AG08395 (cell line): ENCODE measurements at places on chromosomes 16 and 17.
A peak's percentile ranks its signal among the peaks of the same experiment; 100 is the strongest.

GRCh38 chr17:9346296-9346926, 229.2 kb downstream of the STX8 start:
- DNase-seq, result peak; percentile 58

DNA sequence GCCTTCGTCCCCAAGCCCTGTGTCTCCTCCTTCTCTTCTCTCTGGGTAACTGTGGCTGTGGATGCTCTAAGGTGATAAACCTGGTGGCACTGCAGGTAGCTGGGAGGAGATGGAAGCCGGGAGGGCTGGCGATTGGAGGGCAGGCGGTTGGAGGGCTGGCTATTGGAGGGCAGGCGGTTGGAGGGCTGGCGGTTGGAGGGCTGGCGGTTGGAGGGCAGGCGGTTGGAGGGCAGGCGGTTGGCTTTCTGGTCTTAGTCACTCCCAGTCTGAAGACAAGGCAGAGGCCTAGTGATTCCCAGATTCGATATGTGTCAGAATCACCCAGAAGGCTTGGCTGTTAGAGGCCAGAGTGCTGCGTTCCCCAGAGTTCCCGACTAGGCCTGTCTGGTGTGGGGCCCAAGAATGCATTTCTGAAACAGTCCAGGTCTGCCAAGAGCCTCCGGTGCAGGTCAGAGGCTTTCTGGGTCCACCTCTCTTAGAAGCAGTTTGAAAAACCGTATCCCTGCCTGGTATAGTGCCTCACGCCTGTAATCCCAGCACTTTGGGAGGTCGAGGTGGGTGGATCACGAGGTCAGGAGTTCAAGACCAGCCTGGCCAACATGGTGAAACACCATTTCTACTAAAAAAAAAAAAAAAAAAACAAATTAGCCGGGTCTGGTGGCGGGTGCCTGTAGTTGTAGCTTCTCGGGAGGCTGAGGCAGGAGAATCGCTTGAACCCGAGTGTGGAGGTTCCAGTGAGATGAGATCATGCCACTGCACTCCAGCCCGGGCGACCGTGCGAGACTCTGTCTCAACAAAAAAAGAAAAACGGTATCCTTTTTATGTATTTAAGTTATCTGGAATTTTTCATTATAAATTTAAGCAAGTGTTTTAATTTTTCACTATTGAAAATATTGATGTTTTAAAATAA, 59.7 kb downstream of the WDR45B start:
- no peak for DNase-seq

- DNase-seq, result no peak
Observed at GRCh38 chr17:79650861-79651260, 40.0 kb upstream of the RBFOX3 start.

DNA sequence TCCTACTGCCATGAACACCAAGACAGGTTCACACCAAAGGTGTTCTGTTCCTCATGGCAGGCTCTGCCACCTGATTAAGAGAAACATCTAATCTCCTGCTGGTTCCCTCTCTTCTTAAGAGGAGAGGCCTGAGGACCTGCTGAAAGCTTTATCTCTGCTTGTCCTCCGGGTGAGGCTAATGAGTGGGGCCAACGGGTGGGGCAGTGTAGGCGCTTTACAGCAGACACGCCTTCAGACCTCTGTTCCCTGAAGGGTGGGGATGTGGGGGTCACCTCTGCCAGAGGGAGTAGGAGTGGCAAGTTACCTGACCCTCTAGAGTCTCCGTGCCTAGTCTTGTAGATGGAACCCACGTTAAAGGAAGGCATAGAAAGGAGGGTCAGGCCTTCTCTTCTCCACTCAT, 4.2 kb upstream of the MRM1 start:
- no peak for DNase-seq

DNA sequence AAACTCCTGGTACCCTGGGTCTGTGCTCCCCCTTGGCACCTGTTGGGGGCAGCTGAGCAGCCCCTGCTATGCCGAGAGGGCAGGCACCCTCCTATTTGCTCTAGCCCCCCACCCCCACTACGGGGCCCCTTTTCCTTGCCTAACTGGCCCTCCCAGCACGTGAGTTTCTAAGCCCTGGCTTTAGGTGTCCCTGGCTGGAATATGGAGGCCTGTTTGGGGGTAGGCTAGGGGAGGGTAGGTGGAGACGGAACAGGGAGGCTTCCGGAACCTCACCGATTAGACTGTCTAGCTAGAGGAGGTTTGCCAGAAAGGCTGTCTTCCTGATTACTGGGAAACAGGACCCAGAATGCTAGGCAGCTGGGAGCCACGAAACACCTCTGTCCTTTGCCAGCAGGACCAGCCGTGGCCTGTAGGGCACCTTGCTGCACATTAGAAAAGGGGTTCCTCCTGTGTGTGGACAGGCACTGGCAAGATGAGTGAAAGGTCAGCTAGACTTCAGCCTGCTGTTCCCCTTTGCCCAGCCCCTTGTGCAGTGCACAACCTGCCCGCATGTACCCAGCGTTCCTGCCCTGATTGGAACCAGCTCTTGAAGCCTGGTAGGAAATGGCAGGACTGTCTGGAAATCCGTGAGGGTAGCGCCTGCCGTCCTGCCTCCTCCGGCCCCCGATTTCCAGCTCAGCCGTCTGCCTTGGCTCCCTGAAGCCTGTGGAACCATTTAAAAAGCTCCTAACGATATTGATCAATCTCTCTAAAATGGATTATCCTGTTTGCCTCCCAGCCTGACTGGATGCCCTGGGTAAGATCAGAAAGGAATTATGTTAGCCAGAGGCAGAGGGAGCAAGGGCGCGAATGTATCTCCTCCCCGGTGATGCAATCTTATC, 83.4 kb upstream of the GSE1 start:
- no peak for DNase-seq

- DNase-seq, result no peak
Observed at GRCh38 chr17:82076785-82077591, 11.4 kb upstream of the DUS1L start.

DNA sequence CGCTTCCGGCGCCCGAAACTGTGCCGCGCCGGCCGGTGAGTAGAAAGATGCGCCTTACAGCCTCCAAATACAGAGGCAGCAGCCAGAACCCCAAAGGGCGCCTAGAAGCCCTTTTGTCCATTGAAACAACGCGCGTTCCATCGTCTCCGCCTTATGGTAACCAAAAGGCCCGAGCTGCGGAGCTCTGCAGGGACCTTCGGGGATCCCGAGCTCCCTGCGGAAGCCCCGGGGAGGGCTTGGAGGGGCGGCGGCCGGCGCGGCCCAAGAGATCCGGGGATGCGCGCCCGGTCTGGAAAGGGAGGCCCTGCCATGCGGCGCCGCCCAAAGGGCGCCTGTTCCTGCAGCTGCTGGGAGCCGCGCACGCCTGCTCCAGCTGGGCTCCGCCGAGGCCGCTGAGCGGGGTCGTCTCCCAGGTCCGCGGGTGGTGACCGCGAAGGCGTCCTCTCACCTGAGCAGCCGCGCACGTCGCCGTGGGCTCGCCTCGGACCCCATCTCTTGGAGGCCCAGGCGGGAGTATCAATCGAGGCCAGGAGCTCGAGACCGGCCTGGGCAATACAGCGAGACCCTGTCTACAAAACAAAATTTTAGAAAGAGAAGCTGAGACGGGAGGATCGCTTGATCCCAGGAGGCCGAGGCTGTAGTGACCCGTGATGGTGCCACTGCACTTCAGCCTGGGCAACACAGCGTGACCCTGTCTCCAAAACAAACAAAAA, 742 bp upstream of the FBXO31 start:
- DNase-seq, result no peak

GRCh38 chr17:77498791-77499698, 358.3 kb downstream of the SEC14L1 start:
- no peak for DNase-seq

DNA sequence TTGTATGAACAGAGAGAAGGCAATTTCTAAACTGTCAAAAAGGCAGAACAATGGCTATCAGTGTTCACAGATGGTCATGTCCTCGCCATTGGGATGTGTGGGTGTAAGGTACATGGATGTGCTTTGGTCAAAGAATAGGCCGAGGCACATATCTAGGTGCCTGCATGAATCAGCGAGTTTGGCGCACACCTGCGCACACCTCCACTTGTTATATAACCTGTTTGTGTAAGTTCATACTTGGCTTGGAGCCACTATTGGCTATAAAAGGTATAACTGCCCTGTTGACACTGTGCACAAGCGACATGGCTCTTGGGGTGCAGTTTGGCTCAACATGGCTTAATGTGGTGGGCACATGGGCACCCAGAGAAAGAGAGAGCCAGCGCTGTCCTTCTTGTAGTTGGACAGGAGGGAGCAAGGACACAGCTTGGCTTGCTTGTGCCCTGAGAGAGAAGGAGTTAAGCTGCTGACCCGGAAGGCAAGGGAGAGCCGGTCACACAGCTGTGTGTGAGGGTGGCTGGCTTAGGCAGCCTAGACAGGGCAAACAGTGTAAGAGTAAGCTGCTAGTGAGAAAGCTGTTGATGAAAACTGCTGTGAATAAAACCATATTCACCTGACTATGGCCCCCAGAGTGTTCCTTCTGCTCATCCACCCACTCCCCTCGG, 499.1 kb downstream of the KCNJ2 start:
- DNase-seq, result no peak

- DNase-seq, result no peak
Observed at GRCh38 chr16:57959121-57959520, 11.8 kb downstream of the CNGB1 start.

GRCh38 chr17:42833767-42834422, 698 bp downstream of the PSME3 start:
- DNase-seq, result no peak

DNA sequence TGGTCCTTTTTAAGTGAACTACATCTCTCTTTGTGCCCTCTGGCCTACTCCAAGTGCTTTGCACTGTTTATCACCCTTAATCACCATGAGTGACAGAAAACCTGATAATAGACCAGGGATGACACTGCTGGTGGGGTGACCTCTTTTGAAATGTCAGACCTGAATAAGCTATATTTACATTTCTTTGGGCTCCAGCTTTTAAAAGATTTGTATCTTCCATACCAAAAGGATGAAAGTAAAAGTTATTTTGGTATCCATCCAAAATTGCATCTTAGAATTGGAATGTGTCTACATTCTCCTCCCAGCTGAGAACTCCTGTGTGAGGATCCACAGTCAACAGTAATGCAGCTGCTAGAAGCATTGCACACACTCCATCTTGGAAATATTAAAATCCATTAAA, 370.0 kb downstream of the CDH11 start:
- peak; percentile 80 for DNase-seq

DNA sequence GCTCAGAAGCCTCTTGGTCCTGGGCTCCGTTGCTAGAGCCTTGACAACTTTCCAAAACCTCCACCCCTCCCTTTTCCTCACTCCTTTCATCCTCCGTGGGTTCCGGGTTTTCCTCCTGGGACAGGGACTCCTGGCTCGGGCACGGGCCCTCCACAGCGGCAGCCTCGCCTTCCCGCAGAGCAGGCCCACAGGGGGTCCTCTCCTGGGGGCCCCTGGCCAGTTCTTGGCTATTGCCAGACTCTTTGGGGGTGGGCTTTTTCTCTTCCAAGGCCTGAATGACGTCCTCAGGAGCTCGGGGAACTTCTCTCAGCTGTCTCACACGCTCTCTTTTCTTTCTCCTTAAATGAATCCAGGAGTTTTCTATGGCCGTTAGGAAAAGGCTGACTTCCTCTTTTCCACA, 19.3 kb upstream of the MNT start:
- no peak for DNase-seq

GRCh38 chr16:16909126-16909525, 530.2 kb downstream of the NPIPA7 start:
- DNase-seq, result no peak

GRCh38 chr16:75794426-75794825, 68.1 kb upstream of the CPHXL start:
- no peak for DNase-seq

DNA sequence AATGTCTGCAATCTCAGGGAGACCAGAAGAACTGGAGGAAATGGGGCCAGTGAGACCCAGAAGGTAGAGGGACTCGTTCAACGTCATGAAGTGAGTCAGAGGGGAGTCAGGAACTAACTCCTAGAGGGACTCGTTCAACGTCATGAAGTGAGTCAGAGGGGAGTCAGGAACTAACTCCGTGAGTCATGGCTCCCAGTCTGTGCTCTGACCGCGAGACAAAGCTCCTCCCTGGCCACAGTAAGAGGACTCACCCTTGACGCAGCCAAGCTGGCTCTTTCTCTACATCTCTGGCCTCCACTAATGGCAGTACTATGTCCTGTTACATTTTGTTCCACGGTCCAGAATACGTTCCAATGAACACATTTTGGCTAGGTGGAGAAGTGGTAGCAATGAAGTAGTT, 902.5 kb downstream of the KCNJ2 start:
- peak; percentile 90 for DNase-seq

- no peak for DNase-seq
Observed at GRCh38 chr16:12097523-12098428, 121.2 kb downstream of the SNX29 start.

GRCh38 chr16:77171745-77172635, 19.0 kb upstream of the MON1B start:
- peak; percentile 64 for DNase-seq

GRCh38 chr16:85181739-85182129, 69.5 kb upstream of the CIBAR2 start:
- DNase-seq, result no peak

DNA sequence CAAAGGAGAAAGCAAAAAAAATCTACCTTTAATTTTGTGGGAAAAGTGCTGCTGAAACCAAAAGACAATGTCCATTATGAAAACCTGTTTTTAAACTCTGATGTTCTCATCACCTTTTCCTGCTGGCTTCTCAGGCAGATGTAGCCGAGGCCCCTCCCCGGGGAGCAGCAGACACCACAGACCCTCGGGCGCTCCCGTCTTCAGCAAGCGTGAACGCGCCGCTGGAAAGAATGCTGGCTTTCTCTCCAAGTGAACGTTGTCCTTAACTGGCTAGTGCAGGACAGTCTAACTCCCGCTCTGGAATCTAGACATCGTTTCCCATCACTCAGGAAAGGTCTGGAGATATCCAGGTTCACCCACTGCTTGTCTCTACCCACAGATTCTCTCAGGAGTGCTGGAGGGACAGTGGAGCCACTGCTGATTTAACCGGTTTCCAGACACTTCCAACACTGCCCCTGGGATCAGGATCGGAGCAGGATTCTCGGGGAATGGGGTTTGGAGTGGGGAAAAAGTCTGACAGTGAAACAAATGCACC, 211.2 kb downstream of the RBFOX3 start:
- no peak for DNase-seq

DNA sequence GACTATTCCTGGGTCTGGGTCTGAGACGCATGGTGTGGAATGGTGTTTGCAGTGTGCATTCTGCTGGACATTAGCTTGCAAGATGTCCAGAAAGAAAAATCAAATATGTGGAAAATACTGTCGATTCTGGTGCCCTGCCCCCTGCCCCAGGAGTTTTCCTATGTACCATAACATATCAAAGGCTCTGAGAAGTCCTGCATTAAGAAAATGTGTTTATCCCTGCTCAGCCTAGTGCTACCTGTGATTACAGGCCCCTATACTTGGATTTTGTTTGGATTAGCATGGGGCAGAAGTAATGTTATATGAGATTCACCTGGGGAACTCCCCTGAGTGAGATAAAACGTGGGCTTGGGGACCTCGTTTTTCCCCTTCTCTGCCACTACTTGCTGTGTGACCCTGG, 325.0 kb downstream of the CBLN1 start:
- DNase-seq, result no peak

GRCh38 chr16:53768167-53768566, 64.2 kb downstream of the FTO start:
- no peak for DNase-seq

DNA sequence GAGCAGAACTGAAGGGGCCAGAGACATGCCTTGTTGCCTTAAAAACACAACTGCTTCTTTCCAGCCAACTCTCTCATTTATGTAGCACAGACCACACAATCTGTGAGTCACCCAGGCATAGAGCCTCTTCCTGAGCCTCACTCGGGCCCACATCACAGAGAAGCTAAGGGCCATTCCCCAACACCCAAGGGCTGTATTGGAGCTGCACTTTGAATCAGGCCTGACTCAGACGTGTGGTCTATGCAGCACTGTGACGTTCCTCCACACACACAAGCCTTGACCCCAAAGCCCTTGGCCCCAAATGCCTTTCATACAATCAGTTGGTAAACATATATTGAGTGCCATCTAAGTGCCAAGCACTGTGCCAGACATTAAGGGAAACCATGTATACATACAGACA, 308.9 kb upstream of the DYNLRB2 start:
- DNase-seq, result peak; percentile 88
